ENCODE measurements at places on chromosomes 7 and 10. TPM values are rescaled to one million over a fixed set of nuclear protein-coding genes. Genes with fewer than 3 reads are reported as not detected.

- no peak for DNase-seq
Observed at GRCh38 chr7:28840592-28840995, 117.5 kb downstream of the TRIL start.

DNA sequence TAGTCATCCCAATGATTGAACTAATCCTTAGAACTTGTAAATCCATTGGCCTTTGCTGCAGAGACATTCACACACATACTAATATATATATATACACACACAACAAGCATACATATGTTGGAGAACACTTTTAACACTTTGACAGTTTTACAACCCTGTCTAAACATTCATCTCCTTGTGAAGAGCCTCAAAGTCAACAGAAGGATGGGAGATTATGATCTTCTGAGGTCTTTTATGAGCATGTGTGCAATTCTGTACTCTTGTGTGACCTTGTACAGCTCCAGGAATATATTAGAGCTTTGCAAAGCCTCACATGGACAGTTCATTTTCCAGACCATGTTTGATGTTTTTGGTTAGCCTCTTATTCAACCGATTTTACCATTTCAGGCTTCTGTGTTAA lies 589.0 kb downstream of the NXPH1 start:
- no peak for DNase-seq

GRCh38 chr10:77496941-77497420 lies 140.6 kb downstream of the KCNMA1 start:
- no peak for DNase-seq

DNA sequence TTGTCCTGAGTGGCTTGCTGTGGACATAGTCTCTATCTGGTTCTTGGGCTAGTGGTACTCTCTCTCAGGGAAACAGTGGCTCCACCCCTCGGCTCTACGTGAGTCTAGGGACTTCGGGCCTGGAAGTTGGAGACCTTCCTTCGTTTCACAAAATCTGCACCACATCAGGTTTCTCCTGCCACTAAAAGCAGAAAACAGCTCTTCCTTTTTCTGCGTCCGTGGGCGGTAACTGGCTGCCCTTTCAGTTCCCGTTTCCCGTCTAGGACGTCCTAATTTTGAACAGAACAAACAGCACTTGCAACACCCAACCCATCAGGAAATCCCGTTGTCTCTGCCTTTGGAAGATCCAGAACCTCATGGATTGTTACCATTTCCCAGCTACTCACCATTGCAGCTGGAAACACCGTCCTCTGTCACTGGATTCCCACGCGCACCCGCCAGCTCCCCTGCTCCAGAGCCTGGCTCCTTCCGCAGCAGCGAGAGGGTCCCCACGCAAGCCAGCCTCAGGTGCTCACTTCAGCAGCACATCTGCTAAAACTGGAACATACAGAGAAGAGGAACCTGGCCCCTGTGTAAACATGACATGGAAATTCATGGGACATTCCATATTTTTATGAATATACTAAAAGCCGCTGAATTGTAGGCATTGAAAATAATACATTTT lies 311.4 kb upstream of the AKR1E2 start:
- DNase-seq, result no peak

- no peak for DNase-seq
Observed at GRCh38 chr10:73937333-73938043, 26.6 kb downstream of the PLAU start.

KIF20B gene
- 2.0 TPM for total RNA-seq

DNA sequence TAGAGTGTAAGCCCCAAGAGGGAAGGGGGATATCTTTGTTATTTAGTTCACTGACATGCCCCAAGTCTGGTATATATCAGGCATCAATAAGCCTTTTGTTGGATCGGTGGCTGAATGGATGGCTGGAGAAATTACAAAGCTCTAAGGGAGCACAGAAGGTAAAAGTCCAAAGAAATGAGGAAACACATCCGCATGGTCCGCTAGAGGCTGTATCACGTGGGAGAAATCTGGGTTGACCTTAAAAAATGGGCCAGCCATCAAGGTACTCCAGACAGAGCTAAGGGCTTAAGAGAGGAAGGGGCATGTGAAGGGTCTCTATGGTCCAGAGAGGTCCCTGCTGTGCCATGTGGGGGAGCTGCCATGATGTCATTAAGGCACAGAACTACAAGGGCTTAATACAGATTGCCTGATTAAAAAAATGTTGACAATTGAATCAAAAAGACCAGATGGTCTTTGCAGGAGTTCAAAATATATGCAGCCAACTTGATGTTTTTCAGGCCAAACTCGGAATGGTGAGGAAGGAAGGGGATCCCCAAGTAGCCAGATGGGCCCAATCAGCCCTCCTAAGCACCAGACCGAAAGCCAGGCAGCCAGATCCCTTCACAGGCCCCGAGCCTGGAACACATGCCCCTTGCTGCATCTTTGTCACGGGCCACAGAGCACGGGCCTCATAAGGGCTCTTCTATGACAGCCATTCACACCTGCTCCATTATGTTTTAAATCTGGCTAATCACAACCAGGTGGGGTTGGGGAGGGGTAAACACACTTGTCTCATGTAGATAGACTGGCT lies 31.9 kb downstream of the SCRN1 start:
- DNase-seq, result no peak

MDFIC gene
- total RNA-seq, result 8.0 TPM

DNA sequence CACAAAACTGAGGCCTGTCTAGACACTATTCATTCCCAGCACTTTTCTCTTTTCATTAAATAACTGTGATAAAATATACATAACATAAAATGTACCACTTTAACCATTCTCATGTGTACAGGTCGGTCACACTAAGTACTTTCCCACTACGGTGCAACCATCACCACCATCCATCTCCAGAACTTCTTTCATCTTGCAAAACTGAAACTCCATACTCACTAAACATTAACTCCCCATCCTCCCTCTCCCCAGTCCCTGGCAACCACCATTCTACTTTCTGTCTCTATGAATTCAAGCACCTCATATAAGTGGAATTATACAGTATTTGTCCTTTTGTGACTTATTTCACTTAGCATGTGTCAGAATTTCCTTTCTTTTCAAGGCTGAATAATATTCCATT lies 53.0 kb downstream of the ARHGAP12 start:
- no peak for DNase-seq
